ENCODE measurements at places on chromosomes 11 and 22.

- DNase-seq: no peak
These were observed 301 bp upstream of the ADM2 start for GRCh38 chr22:50481045-50481439.

DNA sequence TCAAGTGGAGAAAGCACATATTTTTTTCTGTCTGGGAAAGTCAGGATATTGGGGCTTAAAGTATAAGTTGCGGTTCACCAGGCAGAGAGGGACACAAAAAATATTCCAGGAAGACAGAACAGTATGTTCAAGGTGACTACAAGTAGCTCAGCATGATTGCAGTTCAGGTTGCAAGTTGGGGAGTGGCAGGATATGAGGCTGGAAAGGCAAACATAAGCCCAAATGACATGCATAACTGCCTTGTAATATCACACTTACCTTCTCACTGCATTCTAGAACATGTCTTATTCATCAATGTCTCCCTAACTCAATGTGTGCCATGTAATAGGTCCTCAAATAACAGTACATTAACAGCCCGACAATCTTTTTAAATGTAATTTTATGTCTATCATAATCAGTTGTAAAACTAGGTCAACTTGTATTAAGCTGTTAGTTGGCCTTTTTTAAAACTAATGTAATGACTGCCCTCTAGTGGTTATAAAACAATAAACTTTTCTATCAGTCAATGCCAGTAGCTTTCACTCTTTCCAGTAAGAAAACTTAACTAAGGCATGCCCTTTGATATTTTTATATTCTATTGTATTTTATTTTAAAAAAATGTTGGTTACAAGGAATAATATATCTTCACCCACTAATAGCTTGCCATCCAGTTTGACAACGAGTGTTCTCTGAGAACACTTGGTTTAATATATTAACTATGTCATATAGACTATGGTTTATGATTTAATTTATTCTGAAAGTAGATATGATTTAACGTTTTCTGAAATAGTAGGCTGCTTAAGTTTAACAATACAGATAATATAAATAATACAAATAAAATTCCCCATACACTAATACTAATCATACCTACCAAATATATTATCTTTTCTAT lies 39.4 kb upstream of the CFAP300 start:
- DNase-seq: no peak

DNA sequence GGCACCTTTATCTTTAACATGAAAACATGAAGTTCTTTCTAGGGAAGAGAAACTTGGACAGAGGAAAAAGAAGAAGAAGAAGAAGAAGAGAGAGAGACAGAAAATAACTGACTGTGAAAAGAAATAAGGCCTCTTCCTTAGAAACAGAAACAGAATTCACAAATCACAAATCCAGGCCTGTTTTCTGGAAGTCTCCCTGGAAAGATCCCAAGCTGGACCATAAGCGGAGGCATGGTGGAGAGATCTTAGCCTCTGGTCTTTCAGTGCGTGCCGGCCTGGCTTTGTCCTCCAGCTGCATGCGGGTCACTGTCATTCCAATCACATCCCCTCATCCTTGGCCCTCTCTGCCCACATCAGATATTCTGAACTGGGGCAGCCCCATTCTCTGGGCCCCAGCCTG lies 6.9 kb downstream of the FXYD6 start:
- no peak for DNase-seq

- peak; percentile 53 for DNase-seq
These were observed at the start of gene ANO9 for GRCh38 chr11:441418-442274. ANO9 (minus strand) TSS chr11:442011; CDS start chr11:441926, 85 bp downstream.

DNA sequence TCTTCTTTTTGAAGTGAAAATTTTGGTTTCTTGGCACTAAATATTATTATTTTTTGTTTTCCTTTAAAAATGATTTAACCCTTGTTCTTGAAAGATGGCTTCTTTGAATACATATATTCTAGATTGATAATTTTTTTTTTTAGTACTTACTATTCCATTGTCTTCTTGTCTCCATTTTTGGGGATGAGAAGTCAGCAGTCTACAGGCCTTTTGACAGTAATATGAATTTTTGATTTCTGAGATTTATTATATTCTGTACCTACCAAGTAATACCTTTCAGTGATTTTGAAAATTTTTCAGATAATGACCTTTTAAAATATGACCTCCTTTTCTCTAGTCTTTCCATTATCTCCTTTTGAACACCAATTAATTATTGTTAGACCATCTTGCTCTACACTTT lies 294.1 kb upstream of the LARGE1 start:
- no peak for DNase-seq

Data from activated CD4-positive, alpha-beta T cell treated with anti-CD3 and anti-CD28 coated beads for 24 hours (primary cell).